Kidney glomerular epithelial cell (primary cell): ENCODE measurements at places on chromosomes 6 and 20.
A peak's percentile ranks its signal among the peaks of the same experiment; 100 is the strongest.

DNA sequence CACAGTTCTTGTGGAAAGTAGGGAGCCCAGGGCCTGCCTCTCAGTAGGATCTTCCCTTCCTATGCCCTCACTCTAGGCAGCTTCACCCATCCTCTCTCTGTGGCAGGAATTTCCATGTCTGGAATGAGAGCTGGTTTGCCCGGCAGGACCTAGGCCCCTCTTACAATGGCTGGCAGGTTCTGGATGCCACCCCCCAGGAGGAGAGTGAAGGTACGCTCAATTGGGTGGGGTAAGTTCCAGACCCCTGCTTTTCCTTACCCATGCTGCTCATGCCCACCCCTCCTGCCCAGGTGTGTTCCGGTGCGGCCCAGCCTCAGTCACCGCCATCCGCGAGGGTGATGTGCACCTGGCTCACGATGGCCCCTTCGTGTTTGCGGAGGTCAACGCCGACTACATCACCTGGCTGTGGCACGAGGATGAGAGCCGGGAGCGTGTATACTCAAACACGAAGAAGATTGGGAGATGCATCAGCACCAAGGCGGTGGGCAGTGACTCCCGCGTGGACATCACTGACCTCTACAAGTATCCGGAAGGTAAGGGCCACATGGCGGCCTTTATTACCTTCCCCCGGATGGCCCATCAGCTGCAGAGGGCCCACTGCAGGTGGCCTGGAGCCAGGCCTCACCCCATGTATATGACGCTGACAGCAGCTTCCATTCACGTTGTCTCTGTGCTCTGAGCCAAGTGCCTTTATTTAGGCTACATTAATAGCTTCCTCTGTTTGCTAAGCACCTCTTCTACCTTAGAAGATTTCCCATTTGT, 22.8 kb downstream of the TGM6 start:
- DNase-seq: no peak

DNA sequence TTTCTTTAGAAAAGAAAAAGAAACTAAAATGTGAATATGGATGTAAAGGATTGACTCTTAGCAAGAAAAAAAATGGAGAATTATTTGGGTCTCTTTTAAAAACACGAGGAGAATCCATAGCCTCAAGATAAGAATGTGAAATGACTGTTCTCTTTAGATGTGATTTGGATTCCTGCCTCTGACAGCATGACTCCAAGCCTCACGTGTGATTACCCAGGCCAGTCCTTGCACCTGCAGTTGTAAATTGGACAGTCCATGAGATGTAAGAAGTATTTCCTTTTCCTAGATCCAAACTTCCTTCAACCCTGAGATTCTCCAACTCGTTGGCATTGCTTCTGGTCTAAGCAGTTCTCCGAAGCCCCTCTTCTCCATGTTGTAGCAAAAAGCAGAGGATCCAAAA, 31.9 kb downstream of the SLC2A12 start:
- no peak for DNase-seq

GRCh38 chr20:63473555-63474449, 1.3 kb upstream of the KCNQ2 start:
- no peak for DNase-seq

GRCh38 chr6:157222201-157222981, 100.9 kb downstream of the TMEM242 start:
- DNase-seq: no peak

DNA sequence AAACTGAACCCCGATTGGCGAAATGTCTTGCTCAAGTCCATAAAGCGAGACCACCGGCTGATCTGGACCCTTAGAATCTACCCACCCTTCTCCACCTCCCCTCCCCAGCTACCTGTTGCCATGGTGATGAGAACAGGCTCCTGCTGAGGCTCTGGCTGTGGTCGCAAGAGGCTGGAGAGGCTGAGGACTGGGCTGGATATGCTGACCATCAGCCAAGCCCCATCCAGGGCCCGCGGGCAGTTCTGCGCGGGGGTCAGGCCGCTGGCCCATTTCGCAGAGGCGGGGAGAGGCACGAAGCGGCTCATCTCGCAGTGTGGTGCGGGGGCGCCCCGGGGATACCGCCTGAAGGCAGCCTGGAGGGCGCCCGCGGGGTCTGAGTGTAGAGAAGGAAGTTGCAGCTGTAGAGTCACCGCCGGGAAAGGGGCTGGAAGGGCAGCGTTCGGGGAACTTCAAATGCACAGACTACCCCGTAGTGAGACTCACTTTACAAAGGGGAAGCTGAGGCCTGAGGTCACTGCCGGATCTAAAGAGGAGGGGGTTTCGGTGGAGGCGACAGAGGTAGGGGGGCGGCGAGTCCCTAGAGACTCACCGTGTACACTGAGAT, 671 bp downstream of the TAPBP start:
- no peak for DNase-seq

DNA sequence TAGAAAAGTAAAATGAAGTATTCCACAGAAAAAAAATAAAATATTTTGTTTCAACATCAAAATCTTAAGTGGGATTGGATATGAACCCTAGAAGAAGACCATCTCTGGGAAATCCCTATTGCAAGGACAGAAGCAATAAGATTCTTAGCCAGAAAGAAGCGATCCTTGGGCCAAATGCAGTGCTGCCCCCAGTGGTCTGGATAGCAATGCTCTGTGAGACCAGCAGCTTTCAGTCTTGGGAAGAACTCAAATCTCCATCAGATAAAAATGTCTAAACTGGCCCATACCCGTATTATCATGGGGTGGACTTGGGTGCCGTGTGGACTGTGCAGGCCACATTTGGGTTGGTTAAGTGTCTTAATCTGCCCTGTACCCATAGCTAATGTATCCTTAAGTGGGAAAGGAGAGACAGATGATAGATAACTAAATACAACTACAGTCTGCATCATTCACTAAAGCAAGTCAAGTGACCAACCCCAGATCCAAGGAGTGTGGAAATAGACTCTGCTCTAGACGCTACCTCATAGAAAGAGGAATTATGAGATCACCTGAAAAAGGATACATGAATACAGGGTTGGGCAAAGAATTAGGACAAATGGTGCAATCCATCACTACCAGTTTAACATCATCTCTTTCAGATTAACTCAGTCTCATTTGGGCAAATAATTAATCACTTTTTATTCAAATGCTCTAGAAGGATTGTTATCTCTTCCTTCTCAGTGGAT, 38.9 kb upstream of the SNAP25 start:
- no peak for DNase-seq

GRCh38 chr6:71997341-71997740, 111.0 kb downstream of the RIMS1 start:
- DNase-seq: no peak

- DNase-seq: no peak
Observed at GRCh38 chr20:48898210-48898609, 23.3 kb upstream of the ARFGEF2 start.

DNA sequence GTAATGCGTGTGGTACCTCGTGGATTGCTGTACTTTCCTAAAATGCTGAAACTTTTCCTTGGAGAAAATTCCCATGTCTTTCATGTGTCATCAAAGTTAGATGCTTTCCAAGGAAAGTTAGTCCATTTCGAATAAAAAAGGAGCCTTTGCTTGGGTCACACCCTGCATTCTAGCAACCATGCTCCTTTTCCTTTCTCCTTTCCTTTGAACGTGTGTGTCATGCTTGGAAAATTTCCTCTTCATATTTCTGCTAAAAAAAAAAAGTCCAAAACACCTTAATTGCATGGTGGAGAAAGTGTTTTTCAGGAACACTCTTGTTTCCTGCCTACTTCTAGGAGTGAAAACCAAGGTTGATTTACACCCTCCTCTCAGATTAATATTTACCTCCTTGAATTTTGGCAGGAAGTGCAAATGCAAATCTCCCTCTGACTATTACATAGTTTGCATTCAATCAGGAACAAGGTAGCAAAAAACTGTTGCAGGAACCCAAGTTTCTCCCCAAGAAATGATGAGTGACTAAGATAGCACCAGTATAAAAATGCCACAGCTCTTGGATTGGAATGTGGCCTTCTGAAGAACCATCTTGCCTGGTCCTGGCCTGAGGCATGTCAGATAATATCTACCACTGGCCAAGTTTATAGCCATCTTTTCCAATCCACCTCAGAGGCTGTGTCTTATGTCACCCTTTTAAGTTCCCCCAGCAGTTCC, 590.6 kb downstream of the QKI start:
- DNase-seq: no peak

DNA sequence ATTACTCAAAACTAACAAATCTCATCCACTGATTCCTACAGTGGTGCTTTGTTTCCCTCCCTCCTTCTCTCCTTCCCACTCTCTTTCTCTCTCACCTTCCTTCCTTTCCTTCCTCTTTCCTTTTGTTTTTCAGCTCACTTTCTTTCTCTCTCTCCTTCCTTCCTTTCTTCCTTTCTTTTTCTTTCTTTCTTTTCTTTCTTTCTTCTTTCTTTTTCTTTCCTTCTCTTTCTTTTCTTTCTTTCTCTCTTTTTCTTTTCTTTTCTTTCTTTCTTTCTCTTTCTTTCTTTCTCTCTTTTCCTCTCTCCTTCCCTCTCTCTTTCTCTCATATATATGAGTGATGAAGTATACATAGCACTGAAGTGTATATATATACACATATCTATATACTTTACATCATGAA, 241.4 kb downstream of the CENPW start:
- no peak for DNase-seq

- peak; percentile 89 for DNase-seq
Observed at GRCh38 chr6:106825156-106825555, 149.4 kb downstream of the CD24 start.

DNA sequence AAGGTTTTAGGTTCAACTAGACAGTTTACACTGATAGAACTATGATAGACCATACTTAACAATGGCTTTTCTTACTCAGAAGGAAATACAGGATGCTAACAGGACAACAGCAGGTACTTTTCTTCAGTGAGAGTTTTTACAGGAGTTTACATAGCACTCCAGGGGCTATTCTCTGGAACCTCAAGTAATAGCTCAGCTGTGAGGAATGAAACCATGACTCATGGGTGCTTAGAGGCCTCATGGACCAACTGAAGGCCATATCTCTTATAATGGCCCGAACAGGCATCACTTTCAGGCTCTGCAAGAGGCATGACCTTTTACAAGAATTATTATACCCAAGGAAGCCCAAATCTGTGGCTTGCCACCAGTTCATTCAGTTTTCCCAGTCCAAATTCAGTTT, 31.8 kb downstream of the TREML1 start:
- DNase-seq: peak; percentile 4

DNA sequence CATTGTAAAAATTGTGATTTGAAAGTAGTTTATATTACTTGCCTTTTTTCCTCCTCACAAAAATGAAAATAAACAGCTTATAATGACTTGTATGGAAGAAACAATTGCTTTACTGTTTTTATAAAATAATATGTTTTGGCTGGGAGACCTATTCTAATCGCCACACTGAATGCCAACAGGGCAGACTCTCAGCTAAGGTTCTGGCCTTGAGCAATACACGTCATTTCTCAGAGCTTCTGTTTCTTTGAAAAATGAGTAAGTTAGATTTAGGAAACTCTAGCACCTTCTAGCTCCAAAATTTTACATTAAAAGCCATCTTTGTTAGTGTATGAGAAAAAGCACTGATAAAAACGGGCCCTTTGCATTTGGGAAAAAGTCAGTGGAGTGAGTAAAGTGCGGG, 166.6 kb downstream of the ARID1B start:
- no peak for DNase-seq

GRCh38 chr6:82836022-82836575, 229.5 kb downstream of the UBE3D start:
- no peak for DNase-seq

DNA sequence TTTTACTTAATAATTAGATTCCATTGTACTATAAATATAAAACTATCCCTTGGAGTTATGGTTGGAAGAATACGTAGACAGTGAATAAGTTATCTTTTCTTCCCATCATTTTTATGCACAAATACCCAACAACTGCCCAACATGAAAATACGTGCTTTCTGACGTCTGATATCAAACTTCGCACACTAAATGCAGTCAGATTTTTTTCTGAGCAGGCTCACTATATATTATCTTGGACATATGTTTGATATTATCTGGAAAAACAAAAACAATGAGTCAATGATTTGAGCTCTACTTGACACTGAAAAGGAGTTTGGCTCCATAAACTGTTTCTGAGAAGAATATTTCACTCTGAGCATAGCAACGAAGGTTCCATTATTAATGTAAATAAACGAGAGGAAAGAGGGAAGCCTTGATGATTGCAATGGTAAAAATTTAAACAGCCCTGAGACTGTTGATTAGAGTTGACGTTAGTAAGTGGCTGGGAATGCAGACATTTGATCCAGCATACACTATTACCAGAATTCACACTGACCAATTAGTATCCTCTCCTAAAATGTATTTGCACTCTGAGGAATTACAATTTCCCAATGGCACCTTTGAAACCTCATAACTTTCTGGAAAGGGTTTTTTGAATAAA, 1090.0 kb downstream of the EPHA7 start:
- no peak for DNase-seq

- no peak for DNase-seq
Observed at GRCh38 chr20:48681873-48682426, 145.8 kb downstream of the PREX1 start.

GRCh38 chr6:35736253-35736894, 458 bp upstream of the ARMC12 start:
- peak; percentile 36 for DNase-seq

DNA sequence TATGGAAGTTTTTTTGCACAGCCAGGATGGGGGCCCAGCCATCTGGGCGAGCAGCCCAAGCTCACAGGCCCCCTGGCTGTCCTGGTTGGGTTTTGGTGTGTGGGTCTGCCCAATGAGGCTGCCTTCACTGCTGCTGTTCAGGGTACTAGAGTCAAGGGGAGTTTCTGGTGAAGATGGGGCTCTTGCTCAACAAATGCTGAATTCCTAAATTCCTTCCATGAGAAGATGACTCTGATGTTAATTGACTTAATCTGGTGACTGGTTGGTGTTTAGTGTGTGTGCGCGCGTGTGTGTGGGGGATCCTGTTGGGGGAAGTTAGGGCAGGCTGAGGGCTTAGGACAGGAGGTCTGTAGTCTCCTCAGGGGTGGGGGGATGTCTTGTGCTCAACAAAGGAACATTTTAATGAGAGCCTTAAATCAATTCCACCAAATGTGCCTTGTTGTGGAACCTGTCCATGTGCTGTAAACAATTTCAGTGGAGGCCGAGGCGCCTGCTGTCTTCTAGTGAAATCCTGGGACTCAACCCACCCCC, 1.9 kb downstream of the PTK7 start:
- no peak for DNase-seq

DNA sequence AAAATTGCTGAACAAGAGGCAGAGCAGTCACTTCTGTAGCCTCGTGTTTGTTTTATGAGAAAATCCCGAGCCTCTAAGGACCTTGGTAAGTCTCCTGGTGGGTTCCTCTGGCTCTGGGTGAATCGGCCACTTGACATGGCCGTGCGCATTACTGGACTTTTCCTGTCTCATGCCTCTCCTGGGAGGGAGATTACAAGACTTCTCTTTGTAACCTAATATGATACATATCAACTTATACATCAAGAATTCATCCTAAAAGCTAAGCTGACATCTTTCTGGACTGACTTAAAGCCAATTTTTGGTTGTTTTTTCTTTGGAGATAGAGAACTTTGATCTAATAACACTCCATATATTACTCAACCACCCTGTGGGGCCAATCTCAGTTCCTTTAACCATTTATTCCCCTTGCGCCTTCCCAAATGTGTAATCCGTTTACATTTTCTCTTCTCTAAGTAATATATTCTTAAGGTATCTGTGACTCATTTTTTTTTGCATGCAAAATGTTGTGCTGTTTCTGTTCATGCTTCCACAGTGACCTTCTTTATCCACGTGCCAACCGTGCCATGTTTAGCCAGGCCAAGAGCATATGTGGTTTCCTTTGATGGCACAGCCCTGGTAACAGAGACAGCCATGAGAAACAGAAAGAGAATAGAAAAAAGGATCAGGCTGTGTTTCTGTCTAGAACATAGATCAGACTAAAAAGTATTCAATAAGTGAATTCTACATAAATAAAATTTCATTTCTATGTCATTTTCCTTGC, 47.5 kb upstream of the JAG1 start:
- no peak for DNase-seq
